ENCODE measurements at places on chromosomes 7 and 10. TPM values are rescaled to one million over a fixed set of nuclear protein-coding genes. Genes with fewer than 3 reads are reported as not detected.

- no peak for DNase-seq
- H3K36me3 ChIP-seq: no peaks in the 10 kb centered on the region
- peaks cover 47% of the 10 kb centered on the region for H3K27me3 ChIP-seq
- no peak overlapping the region for H3K27ac ChIP-seq
Observed at GRCh38 chr7:151438864-151439601, 908 bp downstream of the CRYGN start.

ZNF853 gene
- total RNA-seq: 0.61 TPM

MMD2 gene
- not detected for total RNA-seq

- H3K27me3 ChIP-seq: no peaks in the 10 kb centered on the region
- no peak overlapping the region for H3K27ac ChIP-seq
- H3K36me3 ChIP-seq: no peaks in the 10 kb centered on the region
- DNase-seq: no peak
Observed at GRCh38 chr7:104137971-104138370, 69.8 kb downstream of the ORC5 start.

Measured in esophagus squamous epithelium (tissue), 5 donors.